ENCODE measurements at places on chromosomes 2 and 18.

GRCh38 chr18:59357928-59358327 lies 1.1 kb downstream of the LMAN1 start:
- DNase-seq: no peak

DNA sequence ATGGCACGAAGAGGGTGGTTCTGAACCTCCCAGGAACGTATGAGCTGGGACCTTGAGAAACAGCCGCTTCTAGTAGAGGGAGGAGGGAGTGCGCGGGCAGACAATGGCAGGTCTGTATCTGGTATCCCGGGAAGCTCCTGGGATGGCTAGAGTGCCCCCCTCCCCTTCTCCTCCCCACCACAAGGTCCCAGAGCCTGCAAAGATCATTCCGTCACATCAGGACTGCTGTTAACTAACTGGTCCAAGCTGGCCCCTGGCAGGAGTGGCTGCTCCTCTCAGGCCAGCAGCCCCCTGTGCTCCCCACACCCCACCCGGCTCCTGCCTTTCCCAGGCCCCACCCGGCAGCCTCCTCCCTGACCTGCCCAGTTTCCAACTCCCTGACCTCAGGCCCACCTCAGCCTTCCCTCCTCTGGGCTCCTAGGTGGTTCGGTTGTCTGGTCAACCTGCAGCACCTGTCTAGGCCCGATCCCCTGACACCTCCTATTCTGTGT lies 75.0 kb downstream of the TPO start:
- no peak for DNase-seq

GRCh38 chr2:20589975-20590703 lies 60.8 kb downstream of the HS1BP3 start:
- no peak for DNase-seq

DNA sequence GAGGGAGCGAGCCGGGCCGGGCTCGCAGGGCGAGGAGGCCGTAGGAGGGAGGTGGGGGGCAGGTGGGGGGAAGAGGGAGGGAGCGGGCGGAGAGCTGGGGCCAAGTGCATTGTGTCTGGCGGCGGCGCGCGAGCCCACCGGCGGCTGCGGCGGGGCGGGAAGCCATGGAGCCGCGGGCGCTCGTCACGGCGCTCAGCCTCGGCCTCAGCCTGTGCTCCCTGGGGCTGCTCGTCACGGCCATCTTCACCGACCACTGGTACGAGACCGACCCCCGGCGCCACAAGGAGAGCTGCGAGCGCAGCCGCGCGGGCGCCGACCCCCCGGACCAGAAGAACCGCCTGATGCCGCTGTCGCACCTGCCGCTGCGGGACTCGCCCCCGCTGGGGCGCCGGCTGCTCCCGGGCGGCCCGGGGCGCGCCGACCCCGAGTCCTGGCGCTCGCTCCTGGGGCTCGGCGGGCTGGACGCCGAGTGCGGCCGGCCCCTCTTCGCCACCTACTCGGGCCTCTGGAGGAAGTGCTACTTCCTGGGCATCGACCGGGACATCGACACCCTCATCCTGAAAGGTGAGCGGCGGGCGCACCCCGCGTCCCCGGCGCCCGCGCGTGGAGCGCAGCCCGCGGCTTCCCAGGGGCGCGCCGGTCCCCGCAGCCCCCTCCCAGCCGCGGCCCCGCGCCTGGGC lies at the start of gene TMEM178A:
Gene TMEM178A, plus strand, starts transcription at position 107 of the 680 bp plus-strand sequence. Its CDS starts 58 bp downstream, at position 165.
- DNase-seq: no peak

GRCh38 chr2:132415256-132415914 lies 1.2 kb upstream of the GPR39 start:
- no peak for DNase-seq

DNA sequence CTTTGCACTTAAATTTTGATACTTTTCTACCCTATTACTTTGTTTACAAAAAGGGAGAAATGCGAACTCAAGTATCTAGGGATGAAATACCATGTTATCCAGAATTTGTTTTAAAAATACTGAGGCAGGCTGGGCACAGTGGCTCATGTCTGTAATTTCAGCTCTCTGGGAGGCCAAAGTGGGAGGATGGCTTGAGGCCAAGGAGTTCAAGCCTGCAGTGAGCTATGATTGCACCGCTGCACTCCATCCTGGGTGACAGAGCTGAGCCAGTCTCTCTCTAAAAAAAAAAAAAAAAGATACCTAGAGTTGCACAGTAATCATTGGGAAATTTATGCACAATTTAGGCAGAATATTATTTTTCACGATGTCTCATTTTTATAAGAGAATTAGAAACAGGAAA lies 12.4 kb upstream of the VAPA start:
- DNase-seq: no peak

GRCh38 chr2:169395821-169396374 lies 33.6 kb upstream of the LRP2 start:
- DNase-seq: no peak

- DNase-seq: no peak
These were observed 249.6 kb upstream of the ACVR2A start for GRCh38 chr2:147595200-147595599.

DNA sequence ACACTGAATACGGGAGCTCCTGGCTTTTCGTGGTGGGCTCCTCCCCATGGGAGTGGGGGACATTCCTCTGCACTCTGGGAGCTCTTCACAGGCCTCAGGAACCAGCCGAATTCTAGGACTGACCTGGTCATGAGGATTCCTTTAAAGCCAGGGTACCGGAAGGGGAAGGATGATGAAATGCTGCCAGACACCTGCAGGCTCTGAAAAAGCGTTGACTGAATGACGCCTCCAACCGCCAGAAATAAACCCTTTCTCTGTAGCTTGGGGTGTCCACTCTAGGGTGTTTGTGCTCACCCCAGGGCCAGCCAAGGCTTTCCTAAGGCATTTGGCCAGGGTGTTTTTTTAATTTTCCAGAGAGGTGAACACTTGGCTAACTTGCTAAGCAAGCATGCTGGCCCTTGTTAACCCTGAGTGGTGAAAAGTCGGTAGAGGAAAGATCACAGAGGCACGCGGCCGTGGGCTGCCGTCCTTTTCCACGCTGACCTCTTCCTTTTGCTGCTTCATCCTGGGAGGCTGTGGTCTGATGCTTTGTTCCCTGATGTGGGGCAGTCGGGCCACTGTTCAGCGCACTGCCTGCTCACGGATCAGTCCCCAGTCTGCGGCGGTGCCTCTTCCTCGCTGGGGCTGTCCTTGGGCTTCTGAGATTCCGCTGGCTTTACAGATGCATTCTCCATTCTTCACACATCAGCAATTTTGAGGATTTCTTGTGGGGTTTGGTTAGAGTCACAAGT lies 32.0 kb downstream of the IMPA2 start:
- DNase-seq: no peak

GRCh38 chr2:23599667-23600066 lies 214.7 kb downstream of the KLHL29 start:
- no peak for DNase-seq

DNA sequence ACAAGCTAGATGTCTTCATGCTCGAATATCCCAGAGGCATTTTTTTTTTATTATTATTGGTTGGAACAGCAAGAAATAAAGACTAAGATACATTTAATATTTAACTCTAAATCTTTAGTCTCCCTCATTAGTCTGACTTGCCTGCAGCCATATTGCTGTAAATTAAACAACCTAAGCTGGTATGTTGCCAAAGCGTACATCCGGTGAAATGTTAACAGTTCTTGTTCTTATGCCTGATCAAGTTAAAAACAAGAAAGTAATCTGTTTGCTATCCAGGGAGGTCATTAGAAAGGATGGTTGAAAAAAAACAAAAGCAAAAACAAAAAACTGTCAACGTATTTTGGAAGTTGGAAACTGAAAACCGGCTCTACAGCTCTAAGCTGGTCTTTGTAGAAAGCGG lies 125.9 kb upstream of the NABP1 start:
- DNase-seq: no peak

GRCh38 chr2:63438181-63438580 lies 150.1 kb downstream of the WDPCP start:
- DNase-seq: no peak

GRCh38 chr2:237876532-237876931 lies 17.1 kb downstream of the RAMP1 start:
- DNase-seq: no peak

GRCh38 chr2:100021791-100022340 lies 120.5 kb downstream of the AFF3 start:
- DNase-seq: no peak

DNA sequence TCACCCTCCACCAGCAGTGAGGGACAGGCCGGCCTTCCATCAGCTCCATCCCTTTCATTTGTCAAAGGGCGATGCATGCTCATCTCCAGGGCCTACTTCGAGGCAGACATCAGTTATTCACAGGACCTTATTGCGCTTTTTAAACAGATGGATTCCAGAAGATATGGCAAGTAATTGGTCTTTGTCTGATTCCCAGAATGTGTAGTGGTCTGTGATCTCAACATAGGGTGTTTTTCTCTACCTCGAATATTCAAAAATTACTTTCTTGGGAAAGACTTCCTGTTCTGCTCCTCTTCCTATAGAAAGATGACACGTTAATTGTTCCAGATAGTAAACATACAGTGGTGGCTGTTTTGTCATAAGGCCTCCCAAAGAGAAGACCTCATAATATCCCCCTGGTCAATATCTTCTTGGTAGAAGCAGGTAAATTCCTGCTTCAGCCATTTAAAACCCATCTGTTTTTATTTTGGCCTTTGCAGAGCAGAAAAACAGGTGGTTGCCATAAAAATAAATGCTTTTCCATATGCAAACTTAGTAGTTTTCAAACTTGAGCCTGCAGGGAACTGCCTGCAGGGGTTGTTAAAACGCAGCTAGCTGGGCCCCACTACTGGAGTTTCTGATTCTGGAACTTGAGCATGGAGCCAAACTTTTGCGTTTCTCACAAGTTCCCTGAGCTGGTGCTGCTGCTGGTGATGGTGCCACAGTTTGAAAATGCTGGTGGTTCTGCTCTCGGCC lies 8.2 kb downstream of the SMARCAL1 start:
- no peak for DNase-seq

GRCh38 chr2:140027320-140027719 lies 1247.1 kb upstream of the NXPH2 start:
- no peak for DNase-seq

DNA sequence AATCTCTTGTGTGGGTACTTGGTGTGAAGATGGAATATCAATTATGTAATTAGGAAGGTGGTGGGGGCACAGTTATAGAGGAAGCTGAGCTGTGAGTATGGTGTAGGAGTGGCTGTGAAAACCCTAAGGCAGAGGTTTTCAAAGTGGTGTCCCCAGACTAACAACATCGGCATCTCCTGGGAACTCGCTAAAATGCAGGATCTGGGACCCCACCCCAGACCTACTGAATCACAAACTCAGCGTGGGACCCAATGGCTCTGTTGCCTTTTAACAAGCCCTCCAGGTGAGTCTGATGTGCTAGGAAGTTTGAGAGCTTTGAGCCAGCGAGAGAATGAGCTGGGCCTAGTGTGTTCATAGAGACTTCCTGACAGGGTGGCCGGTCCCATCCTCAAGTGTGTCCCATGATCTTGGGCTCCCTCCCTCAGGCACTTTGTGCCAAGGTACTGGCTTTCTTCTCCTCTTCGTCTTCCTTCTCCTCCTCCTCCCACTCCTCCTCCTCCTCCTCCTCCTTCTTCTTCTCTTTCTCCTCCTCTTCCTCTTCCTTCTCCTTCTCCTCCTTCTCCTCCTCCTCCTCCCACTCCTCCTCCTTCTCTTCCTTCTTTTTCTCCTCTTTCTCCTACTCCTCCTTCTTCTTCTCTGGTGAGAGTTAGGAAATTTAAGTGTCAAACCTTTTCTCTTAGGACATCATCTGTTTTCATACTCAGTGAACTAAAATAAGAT lies 86.6 kb downstream of the PDK1 start:
- no peak for DNase-seq

GRCh38 chr2:70822843-70823242 lies 2.4 kb upstream of the CLEC4F start:
- no peak for DNase-seq

GRCh38 chr2:178194600-178195389 lies 483 bp downstream of the OSBPL6 start:
- peak; percentile 22 for DNase-seq

GRCh38 chr2:213806125-213806726 lies 522.0 kb downstream of the SPAG16 start:
- no peak for DNase-seq

DNA sequence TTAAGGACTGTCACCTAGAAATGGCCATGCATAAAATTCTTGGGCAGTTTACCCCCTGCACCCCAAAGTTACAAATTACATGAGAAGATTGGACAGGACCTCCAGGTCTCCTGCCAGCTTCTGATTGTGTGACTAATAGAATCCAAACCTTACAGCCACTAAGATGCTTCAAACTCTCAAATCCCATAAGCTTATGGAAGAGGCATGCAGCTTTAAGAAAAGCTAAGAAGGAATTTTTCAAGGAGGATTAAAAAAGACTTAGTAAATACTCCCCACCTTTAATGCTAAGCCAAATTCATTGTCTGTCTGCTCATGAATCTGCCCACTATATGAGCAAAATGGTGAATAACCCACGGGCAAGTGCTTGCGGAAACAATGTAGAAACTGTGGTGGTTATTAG lies 86.3 kb downstream of the MAIP1 start:
- no peak for DNase-seq

DNA sequence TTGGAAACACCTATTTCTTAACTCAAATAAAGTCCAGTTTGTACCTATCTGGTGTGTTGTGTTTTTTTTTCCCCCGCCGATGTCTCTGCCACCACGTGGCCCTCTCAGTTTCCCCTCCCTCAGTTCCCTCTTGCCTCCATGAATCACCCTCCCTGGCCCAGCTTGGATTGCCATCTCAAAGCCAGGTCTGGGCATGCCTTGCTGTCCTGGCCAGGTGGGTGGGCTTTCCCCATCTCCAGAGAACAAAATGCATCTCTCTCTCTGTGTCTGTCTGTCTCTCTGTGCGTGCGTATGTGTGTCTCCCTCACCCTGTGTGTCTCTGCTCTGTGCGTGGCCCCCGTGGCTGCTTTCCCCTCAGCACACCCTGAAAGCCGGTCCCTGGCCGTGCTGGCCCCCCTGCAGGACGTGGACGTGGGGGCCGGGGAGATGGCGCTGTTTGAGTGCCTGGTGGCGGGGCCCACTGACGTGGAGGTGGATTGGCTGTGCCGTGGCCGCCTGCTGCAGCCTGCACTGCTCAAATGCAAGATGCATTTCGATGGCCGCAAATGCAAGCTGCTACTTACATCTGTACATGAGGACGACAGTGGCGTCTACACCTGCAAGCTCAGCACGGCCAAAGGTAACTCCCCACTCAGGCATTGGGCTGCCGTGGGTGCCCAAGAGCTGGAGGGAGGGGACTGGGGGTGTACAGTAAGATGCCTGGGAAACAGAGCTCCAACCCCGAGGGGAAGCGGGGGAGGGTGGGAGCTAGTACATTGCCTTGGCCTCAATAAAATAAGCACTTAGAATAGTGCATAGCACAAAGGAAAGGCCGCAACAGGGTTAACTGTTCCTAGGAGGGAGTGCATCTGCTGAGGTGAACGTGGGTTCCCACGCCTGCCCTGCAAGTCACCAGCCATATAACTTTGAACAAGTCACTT lies 31.6 kb upstream of the GMPPA start:
- DNase-seq: no peak

GRCh38 chr2:8679827-8680731 lies 1.8 kb upstream of the ID2 start:
- no peak for DNase-seq

DNA sequence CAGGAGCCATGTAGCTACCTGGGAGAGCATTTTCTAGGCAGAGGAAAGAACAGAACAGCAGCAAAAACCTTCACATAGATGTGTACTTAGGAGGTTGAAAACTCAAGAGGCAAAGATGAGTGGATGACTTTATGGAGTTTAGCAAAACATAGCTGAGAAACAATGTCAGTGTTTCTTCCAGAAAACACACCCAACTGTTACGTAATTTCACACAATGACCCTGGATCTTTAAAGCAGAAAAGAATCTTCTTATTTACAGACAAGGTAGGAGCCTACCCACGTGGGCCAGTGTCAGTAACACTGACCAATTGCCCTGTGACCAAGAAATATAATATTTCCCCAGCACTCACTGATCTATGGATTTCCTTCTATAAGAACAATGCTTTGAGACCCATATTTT lies 254.6 kb downstream of the CDH20 start:
- DNase-seq: no peak

- no peak for DNase-seq
These were observed 6.2 kb upstream of the STK25 start for GRCh38 chr2:241514553-241514952.

Measured in activated CD8-positive, alpha-beta T cell treated with anti-CD3 and anti-CD28 coated beads, Interleukin-2, amount 10 ng/mL, durations not matched to agents 7 days and 5 days (primary cell).